Memory B cell (primary cell): ENCODE measurements at places on chromosomes 3 and 15.

GRCh38 chr3:26406636-26407035 is 215.9 kb upstream of the LRRC3B start:
- DNase-seq: no peak

DNA sequence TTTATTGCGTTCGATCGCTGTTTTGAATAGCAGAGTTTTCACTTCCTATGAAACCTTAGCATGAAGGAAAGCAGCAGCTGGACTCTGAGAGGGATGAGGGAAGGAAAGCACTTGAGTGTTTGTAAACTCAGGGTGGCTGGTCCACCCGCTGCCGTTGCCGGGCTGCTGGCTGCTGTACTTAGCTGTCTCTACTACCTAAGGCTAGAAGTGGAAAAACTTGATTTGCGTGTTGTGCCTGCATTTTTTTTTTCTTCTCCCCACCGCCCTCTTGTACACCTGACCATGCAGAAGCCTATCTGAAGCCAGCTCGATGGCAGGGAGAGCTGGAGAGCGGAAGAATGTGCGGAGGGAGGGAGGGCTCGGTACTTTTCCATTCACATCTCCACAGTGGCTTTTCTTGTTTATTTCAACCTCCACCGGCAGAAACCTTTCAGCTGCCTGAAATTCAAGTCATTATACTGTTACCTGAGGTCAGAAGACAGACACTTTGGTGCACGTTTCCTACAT is 4.8 kb upstream of the BCL6 start:
- no peak for DNase-seq

GRCh38 chr3:122745369-122746021 is 48.1 kb downstream of the HSPBAP1 start:
- no peak for DNase-seq

DNA sequence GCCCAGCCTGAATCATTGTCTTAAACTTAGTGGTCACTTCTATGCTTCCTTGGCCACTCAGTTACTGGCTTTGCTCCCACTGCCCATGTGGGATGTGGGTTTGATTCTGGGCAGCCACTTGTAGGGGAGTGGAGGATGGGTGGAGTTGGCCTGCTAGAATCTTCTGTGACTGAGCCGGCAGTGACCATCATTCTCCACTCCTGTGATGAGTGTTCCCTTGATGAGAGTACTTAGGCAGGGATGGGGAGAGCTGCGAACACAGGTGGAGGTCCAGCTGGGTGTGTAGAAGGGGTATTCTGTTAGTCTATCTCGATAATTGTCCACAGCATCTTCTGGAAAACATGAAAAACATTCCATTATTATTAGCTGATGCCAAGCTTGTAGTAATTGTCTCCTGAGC is 8.0 kb downstream of the TM6SF1 start:
- DNase-seq: no peak

GRCh38 chr15:64009241-64009640 is 37.0 kb downstream of the DAPK2 start:
- DNase-seq: no peak

DNA sequence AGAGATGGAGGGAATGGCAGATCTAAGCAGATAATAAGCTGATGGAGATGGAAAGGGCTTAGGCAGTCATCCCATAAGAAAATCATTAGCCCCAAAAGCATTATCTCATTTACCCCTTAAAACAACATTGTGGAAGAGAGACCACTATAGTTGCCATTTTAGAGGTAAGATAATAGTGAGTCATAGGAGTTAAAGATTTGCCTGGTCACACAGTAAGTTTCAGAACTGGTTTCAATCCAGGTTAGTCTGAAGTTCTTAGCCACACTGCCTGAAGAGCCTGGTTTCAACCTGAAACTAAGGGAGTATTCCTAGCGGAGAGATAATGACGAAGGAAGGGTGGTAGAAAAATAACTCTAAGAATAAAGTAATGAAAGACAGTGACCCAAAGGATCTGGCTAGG is 13.0 kb upstream of the UBR1 start:
- DNase-seq: no peak

GRCh38 chr3:161905520-161906132 is 409.0 kb downstream of the OTOL1 start:
- DNase-seq: no peak

DNA sequence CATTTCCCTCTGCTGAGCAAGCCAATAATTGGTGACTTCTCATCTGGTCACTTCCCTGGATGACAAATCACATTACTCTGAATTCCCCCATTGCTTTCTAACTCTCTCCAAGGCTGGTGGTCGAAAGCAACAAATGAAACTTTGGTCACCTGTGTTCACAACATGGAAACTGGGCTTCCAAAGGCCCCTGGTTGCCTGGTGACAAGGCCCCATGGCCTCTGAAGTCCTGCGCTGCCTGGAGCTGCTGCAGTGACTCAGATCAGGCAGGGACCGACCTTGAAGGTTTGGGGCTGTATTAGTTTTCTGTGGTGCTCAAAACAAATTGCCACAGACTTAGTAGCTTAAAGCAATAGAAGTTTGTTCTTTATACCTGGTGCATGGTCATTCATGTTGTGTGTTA is 345.3 kb downstream of the WDR72 start:
- no peak for DNase-seq

GRCh38 chr15:98843844-98844243 is 163.7 kb downstream of the PGPEP1L start:
- no peak for DNase-seq

- no peak for DNase-seq
Observed at GRCh38 chr3:197478746-197479668, 76.8 kb downstream of the BDH1 start.

GRCh38 chr15:24772266-24772665 is 96.7 kb downstream of the NPAP1 start:
- no peak for DNase-seq

- DNase-seq: no peak
Observed at GRCh38 chr3:46934072-46934471, 42.5 kb downstream of the CCDC12 start.

DNA sequence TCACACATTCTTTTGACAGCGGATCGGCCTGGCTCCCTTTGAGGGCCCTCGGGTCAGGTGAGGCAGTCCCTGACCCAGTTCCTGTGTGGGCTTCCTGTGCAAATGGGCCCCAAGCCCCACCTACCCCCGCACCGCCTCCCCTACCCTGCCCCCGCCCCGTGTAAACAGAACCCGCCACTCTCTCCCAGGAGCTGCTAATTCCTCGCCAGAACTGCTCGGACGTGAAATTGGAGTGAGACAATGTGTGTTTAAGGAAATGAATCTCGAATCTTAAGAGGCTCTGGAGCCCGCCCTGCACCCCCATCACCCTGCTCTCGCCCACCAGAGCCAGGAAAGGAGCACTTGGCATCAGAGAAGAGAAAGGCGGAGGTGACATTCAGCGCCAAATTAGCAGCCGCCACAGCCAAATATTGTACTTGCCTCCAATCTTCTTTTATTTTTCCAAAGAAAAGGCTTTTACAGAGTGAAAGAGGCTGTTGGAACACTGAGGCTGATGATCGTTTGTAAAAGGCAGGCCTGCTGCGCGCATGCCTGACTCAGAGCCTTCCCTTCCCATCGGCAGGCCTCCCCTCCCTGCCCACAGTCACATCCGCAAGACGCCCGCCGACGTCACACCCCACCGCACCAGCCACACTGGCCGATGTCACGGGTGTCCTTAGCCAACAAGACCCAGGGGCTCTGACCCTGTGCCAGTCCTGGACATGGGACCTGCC is 53.1 kb downstream of the CACNA2D2 start:
- DNase-seq: no peak

GRCh38 chr3:189165092-189165612 is 6.6 kb upstream of the TPRG1 start:
- DNase-seq: no peak
